Ascending aorta (tissue), 2 donors: ENCODE measurements at places on chromosomes 1 and 21. TPM values are rescaled to one million over a fixed set of nuclear protein-coding genes. Genes with fewer than 3 reads are reported as not detected.

DNA sequence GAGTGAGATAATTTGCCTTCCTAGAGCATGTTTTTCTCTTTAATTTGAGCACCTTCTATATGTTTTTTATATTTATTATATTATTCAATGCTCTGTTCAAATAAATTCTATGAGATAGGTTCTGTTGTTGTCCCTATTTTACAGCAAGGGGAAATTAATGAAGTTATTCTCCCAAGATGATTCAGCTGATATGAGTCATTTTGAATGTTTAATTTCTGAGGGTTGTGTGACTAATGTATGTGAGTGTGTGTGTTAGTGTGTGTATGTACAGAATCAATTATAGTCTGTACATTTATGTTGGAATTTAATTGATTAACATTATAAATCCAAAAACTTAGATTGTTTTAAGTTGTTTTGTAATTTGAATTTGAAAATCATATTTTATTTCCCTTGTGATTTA is 1536.7 kb upstream of the B3GALT2 start:
- no peak for DNase-seq

- no peak for DNase-seq
These were observed 61.9 kb downstream of the ACOT7 start for GRCh38 chr1:6331543-6332273.

DNA sequence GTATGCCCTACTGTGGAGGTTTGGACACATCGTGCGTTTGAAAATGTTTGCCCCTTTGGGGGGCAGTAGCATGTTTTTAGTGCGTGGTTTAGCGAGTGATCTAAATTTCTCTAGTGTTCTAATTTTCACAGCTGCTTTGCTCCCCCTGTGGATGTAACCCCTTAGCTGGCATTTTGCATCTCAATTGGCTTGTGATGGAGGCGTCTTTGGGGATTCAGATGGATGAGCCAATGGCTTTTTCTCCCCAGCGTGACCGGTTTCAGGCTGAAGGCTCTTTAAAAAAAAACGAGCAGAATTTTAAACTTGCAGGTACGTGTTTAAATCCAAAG is 836 bp downstream of the CDC7 start:
- DNase-seq, result no peak

DNA sequence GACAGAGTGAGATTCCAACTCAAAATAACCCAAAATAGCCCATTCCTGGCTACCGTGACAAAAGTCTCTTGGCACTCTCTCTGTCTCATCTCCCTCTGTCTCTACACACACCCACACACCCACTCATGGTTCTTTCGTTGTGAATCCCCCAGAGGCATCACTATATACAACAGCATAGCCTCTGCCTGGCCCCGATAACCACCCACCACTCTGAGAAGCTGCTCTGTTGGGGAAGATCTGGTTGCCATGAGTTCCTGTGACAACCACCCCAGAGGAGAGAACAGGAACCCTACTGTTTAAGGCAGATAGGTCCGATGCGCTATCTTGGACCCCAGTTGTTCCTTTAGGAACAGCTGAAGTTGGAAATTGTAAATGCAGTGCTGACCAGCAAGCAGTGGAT is 70.4 kb upstream of the LYST start:
- DNase-seq, result no peak

- DNase-seq, result no peak
These were observed 354.3 kb upstream of the NEGR1 start for GRCh38 chr1:72636631-72637030.

GRCh38 chr1:24337455-24337854 is 18.3 kb downstream of the GRHL3 start:
- no peak for DNase-seq

DNA sequence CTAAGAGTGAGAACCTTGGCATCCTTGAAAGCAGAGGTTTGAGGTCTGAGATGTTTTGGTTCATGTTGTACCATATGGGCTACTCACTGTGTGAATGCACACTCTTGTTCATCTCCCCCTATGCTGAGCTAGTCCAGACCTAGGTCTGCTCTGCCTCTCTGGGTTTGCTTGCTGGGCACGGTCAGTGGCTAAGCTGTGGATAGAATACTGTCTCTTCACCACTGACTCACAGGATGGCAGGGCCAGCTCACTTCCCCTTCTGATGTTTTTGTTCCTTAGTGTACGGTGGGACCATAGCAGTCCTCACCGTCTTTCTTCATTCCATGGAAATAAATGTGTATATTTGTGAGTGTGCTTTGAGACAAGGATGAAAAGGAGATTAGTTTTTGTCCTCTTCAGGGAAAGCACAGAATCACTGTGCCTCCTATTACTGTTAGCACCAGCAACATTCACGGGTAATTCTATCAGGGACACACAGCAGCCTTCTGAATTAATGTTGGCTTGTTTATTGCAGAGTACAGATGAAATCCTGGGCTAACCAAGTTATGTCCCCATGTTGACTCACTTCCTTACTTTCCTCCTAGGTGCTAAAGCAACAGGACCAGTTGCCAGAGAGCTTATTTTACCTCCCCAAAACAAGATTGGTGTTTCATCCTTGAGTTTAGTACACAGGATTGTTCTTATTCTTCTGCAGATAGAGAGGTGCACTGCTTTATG is 56.9 kb upstream of the IVNS1ABP start:
- DNase-seq, result no peak

DNA sequence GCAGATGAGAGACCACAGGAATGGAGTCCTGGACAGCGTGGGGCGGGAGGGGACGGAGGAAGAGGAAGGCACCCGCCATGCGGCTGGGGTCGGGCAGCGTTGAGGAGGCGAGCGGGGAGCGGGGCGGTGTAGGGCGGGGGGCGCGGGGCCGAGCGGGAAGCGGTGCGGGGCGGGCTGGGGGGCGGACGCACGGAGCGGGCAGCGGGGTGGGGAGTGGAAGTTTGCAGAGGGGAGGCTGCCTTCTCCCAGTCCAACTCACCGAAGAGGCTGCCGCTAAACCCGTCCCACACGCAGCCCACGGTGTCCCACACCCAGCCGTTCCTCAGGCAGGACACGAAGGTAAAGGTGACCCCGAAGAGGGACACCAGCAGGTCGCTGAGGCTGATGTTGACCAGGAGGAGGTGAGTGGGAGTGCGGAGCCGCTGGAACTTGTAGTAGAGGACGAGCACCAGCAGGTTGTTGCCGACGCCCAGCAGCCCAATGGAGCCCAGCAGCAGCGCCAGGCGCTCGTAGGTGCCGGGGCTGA is 483 bp downstream of the CHML start:
- peak; percentile 70 for DNase-seq

DNA sequence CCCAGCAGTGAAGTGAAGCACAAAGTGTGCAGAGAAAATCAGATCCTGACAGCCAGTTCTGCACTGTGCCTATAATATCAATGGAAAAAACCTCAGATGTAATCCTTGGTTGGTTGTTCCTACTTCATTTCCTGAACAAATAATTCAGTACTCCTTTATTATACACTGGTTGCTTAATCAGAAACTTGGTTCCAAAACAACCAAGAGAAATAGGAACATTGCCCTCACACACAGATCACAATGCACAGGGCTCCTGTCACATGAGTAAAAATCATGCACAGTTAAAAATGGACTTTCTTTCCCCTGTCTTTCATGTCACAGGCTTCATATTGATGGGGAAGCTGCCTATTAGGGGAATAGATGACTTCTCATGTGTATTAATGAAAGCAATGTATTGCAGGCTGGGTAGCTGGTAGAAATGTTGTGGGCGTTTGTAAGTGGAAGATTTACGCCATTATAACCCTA is 9.7 kb downstream of the DNASE2B start:
- DNase-seq, result no peak

GRCh38 chr1:181175955-181176354 is 87.5 kb downstream of the IER5 start:
- DNase-seq, result no peak

DNA sequence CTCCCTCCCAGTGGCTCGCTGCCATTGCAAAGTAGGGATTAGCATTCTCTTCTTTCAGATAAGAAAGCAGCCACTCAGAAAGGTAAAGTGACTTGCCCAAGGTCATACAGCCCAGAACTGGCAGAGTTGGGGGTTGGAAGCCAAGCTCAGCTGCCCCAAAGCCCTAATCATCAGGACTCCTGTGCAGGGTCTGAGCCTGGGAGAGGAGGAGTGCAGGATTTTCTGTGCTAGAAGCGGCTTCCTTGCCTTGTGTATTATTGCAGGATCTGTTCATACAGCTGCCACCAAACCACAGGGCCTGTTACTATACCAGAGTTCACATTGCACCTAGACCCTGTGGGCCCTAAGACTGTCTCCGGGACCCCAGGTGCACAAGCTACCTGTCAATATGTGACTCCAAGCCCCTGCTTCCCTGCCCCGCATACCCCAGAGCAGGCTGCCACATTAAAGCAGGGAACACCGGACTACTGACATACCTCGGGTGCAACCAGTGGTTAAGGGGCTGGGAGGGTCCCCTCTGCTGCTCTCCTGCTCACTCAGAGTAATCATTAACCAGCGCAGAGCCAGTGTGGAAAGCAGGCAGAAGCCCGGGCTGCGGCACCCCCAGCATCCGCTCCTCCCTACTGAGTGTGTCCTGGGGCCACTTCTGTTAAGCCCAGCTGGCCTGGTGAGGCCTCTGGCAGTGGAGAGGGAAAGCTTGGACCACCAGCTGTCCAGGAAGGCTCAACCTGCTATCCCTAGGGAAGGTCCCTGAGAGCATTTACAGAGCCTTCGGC is 15.8 kb downstream of the HSPG2 start:
- no peak for DNase-seq

DNA sequence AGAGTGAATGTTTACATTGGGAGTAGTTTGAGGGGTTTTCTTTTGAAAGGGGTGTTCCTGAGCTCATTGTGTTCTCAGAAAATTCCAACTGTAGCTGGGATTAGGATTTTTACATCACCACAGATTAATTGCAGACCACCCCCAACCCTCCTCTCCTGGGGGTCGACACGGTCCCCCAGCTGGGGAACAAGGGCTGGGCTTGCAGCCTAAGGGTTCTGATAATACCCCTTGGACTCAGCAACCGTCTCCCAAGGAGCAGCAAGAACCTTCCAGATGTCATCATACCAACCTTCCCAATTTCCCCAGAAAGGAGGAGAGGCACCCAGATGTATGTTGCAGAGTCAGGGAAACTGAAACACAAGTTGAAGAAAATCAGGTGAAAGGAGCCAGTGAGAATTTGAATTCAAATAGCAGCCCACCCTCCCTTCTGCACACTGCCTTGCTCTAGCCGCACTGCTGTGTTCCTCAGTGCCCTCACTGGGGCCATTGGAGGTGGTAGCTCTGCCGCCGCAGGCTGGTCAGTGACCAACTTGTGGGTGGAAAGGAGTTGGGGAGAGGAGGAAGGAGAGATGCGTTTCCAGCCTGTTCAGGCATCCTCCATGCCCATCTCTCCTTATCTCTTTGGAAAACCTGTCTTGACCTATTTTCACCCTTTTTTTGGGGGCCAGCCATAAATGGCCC is 14.7 kb upstream of the IGFN1 start:
- no peak for DNase-seq

DNA sequence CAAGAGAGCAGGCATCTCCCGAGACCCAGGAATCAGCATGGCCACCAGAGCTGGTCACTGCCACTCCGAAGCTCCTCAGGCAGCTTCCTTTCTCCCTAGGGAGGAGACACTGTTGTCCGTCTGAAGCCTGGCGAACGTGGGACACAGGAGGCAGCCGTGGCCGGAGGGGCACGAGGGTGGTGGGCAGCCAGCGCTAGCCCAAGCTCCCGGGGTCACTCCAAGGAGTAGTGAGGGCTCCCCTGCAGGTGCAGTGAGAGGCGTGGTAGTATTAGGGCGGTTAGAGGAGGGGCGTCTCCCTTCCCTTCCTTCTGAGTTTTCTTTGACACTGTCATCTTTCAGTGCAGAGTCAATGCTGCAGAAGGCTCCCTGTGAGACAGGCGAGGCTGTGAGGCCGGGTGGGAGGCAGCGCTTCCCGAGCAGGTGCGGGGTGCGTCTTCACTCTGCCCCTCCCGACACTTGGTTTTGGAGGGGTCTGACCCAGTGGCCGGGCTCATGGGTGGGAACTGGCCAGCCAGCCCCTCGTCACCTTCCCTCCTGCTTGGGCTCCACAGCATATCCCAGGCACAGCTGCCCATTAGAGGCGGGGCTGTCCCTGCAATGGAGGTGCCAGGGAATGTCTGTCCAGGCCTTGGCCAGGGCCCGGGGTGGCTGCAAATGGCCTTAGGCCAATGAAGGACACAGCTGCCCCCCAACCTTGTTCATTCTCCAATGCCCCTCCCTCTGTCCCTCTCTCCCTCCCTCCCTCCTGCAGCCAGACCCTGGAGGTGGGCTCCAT is 171.6 kb upstream of the ARHGEF16 start:
- no peak for DNase-seq

DNA sequence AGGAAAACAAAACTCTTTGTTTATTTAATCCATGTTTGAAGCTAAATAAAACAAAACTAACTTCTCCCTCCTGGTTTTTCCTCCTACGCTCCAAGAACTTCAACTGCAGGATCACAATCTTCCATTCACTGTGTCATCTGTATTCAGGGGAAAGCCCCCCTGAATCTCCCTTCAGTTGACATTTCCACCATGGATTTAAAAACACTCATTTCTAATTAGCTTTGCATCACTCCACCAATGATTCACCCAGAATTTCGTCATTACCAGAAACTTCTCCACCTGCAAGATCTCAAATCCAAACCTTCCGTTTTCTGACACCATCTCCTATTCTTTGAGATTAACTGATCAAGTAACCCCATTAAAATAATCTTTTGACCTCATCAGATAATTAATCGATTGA is 10.9 kb upstream of the RGS5 start:
- DNase-seq, result no peak

DNA sequence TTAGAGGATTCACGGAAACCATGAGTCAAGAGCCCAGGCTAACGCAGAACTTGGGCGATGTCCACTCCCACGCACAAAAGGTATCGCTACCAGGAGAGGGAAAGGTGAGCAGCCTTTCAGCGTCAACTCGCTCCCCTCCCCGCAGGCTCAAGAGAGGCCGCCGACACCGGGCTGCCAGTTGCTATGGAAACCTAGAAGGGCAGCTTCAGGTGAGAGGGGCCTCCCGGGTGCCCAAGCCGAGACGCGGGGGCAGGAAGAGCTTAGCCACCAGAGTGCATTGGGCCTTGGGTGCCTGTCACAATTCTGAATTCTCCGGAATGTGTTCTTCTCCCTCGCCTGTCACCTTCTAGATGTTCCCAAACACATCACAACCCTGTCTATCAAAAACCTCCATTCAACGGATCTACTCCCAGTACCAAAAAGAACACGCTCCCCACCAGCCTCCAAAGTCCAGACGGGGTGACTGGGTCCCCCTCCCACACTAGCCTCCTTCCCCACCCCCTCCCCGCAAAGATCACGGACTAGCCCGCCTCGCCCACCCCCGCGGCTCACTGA is 694 bp downstream of the MEAF6 start:
- no peak for DNase-seq

GRCh38 chr1:25889470-25889869 is 14.0 kb upstream of the PAQR7 start:
- DNase-seq, result no peak

Gene ITLN2
- total RNA-seq, result not detected

Gene YBX1
- total RNA-seq, result 356 TPM

Gene LPAR3
- not detected for total RNA-seq

Gene RGS4
- total RNA-seq, result 57.5 TPM

Gene RUNX3
- total RNA-seq, result 0.21 TPM

Gene DEPDC1
- not detected for total RNA-seq

Gene CRP
- 3.8 TPM for total RNA-seq

Gene WNT4
- total RNA-seq, result not detected
